OCI-M1 (cell line): ENCODE measurements at places on chromosomes 3 and 15.
A peak's percentile ranks its signal among the peaks of the same experiment; 100 is the strongest.

GRCh38 chr3:63972196-63972595 is 51.1 kb downstream of the PSMD6 start:
- DNase-seq = no peak

GRCh38 chr3:48128774-48129173 is 59.4 kb downstream of the CDC25A start:
- no peak for DNase-seq

DNA sequence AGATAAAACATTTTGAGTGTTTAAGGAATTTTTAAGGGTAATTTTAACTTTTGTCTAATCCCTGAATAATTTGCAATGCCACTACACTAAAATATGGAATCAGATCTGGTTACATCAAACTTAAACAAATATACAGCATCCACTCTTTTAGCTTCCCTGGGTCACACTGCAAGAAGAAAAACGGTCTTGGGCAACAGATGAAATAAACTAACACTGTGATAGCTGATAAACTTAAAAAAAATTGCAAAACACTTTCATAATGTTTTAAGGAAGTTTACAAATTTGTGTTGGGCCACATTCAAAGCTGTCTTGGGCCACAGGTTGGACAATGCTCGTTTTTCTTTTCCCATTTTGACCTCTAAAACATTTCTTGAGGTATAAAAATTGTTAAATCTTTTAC is 34.3 kb downstream of the CCDC66 start:
- peak; percentile 37 for DNase-seq

GRCh38 chr3:7615043-7615442 is 754.1 kb downstream of the GRM7 start:
- DNase-seq = peak; percentile 59

DNA sequence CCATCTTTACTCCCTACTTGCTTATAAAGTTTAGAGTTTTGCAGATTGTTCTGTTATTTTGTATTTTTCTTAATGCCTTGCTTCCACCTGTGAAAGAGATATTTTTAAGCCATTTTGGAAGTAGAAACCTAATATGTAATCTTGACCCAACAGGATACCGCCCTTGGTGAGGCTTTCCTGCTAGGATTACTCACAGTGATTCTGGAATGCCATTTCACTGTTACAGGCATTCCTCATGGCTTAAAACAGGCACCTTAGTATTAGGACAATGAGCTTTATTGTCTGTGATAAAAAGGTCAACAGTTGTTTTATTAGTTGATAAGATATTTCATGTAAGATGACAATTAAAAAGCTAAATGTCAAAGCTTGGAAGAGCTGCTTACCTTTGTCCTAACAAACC is 58.2 kb downstream of the PHLDB2 start:
- DNase-seq = no peak

DNA sequence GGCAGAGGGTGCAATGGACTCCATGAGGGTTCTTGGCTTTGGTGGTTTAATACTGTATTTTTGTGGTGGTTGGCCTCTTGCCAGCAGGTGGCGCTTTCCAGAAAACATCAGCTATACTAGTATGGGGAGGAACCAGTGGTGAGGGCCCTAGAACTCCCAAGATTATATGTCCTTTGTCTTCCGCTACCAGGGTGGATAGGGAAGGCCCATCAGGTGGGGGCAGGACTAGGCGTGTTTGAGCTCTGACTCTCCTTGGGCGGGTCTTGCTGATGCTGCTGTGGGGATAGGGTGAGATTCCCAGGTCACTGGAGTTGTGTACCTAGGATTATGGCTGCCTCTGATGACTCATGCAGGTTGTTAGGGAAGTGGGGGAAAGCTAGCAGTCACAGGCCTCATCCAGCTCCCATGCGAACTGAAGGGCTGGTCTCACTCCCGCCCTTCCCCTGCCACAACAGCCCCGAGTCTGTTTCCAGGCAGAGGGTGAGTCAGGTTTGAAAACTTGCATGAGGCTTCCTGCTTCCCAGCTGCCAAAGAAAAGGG is 357.7 kb downstream of the OTOL1 start:
- peak; percentile 44 for DNase-seq

DNA sequence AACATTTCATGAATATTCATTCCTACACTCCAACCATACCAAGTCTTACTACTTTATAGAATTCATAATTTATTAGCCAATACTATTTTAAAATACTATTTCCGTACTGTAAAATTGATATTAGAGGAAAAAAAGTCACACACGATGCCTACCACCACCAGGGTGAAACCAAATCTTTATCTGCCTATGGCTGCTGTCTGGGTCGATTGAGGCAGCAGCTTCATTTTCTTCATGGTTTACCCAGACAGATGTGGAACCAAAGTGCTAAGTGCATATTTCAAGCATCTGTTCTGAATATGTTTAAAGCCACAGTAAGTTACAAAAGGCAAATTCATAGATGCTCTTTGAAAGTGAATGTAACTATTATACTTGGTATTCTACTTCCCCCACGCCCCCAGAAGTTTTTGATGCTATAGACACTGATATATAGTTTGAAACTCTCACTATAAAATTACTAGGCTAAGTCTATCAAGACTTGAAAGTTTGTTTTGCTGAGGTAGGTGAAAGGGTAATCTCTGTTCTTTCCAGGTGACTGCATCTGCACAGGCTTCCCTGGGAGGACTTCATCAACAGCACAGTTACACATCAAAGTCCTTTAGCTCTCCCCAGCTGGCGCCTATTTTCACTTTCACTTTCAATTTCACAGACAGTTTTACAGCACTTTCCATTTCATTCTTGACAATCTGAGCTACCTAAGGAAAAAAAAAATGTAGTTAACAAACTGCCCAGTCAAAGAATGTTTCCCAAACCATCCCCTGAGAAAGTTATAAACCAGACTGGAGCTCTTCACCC is 113.9 kb downstream of the POLQ start:
- DNase-seq = peak; percentile 90

DNA sequence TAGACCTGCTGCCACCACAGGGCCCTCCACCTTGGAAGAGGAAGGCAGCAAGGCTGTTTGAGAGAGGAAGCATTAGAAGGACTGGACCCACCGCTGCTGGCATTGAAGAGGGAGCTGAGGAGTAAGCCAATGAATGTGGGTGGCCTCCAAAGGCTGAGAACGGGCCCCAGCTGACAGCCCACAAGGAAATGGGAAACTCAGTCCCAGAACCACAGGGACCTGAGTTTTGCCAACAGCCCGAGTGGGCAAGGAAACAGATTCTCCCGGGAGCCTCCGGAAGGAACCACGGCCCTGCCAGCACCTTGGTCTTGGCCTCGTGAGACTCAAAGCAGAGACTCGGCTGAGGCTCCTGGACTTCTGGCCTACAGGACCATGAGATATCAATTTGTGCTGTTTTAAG is 95.4 kb upstream of the SNRPA1 start:
- DNase-seq = no peak

DNA sequence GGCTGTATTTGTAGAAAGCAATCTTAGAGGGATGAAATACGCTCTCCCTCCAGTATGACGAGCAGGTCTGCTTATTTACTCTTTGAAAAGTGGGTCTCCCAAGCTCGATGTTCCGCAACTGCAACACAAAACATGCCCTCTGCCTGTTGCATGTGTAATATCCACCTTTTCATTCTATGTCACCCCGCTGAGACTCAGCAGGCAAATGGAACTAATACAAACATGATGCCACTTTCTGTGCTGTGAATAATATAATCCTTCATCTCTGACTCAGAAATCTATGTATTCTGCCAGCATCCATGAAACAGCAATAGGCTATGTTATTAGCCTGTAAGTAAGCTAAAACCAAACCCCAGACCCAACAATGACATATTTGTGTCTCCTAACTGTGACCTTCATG is 200.8 kb upstream of the TMCO5A start:
- no peak for DNase-seq

GRCh38 chr3:182795389-182795782 is 2.1 kb downstream of the ATP11B start:
- peak; percentile 37 for DNase-seq

- DNase-seq = no peak
Observed at GRCh38 chr15:48962662-48963523, 826 bp downstream of the SHC4 start.

DNA sequence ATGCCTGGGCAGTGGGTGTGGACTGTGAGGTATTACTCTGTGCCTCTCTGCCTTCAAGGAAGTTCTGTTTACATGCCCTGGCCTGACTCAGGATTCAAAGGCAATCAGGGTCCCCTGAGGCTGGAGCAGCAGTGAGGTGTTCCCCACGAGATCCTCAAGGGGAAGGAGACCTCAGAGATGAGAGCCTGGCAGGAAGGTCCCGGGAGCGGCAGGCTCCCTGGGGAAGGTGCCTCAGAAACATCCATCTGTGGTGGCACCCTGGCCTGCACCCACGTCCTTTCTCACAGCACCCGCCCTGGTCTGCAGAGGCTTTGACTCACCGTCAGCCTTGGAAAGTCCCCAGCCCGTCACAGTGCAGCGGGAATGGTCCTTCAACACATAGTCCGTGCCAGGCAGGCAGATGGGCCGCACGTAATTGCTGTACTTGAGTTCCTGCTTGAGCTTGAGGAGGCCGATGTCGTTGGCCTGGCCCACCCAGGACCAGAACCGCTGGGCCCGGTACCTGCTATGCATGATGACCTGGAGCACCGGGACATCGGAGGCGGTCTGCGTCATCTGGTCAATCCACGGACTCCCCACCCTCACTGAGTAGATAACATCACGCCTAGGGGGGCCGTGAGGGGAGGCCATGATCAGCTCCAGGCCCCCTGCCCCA is 3.6 kb downstream of the PRSS50 start:
- no peak for DNase-seq

DNA sequence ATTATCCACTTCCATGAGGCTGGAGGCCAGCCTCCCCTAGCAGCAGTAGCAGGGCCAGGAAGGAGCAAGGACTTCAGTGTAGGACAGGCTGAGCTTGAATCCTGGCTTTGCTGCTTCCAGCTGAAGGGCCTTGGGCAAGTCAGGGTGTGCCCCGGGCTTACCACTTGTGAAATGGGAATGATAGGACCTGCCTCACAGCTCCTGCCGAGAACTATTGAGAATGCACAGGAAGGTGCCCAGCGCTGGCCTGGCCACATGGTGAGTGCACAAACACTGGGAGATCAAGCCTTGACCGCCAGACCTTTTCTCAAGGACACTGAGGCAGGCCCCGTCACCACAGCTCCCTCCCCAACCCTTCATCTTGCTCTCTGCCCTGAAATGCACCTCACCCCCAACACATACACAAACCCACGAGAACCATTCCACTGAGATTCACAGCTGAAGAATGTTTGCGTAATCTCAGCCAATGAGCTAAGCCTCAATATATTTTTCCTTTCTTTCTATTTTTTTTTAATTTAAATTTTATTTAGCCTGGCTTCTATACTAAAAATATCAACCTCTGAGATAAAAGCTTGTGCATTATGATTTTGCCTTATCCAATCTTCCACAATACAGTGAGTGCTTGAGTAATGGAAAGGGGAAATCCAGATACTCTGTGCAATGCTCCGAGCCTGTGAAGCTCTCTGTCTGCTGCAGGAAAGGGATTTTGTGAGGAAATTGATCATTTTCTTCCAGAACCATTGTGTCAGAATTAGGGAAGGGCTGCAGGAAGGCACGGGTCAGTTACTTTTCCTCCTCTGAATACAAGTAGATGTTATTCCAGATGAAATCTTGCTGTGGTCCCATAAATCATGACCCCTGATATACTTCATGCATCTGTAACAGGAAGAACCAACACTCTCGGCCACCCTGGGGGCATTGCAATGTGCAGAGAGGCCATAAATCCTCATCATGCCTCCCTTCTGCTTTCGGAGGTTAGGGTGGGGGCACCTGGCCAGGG is 193.9 kb downstream of the TLE3 start:
- DNase-seq = no peak

DNA sequence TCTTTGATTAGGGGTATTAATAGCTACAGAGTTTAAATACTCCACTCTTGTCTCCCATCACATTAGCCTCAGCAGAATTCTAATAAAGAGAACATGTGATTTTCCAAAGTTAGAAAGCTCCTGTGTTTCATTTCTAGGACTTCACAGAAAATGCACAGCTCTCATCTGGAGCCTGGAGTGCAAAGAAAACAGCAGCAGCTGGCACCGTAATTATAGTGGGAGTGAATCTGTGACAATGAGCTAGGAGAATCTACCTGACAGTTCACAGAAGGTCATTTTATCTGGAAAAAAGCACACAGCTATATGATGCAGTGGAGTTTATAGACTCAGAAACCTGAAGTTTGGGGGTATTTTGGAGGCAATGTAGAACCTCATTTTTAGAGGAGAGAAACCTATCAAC is 5.4 kb upstream of the TRIM59 start:
- DNase-seq = no peak

- DNase-seq = no peak
Observed at GRCh38 chr3:32835961-32836360, 18.2 kb downstream of the TRIM71 start.

DNA sequence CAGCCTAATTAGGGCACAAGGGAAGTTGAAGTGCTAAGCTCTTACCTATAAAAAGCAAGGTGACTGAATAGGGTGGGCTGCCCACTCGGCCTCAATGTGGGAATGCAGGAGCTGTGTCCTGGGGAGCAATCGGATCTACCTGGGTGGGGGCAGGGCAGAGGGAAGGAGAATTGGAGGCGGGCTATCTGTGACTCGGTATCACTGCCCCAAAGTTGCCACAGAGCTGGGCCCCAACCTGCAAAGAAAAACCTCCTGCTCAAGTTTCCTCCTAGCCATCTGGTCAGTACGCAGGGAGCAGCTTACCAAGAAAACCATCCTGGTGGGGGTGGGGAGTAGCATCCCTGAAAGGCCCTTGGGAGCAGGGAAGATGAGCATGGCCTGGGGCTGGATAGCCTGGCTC is 10.7 kb downstream of the CIB2 start:
- DNase-seq = no peak

- no peak for DNase-seq
Observed at GRCh38 chr15:84926491-84927230, 42.2 kb downstream of the SLC28A1 start.

- no peak for DNase-seq
Observed at GRCh38 chr3:76034649-76035048, 249.3 kb upstream of the ZNF717 start.

DNA sequence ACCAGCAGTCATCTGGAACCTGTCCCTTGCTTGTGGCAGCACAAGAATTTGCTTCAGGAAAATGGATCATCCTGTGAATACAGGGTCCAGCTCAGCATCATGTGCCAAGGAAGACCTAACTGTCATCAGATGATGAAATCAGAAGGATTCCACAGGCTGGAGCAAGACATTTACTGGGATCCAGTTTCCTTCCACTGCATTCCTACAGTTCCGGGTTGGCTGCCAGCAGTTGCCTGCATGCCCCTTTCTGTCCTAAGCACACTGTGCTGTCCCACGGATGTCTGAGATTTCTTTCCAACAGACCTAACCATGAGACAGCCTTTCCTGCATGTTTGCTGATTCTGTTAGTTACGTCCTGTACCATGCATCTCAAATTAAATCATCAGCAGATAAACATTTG is 140.7 kb downstream of the IMPG2 start:
- DNase-seq = no peak

DNA sequence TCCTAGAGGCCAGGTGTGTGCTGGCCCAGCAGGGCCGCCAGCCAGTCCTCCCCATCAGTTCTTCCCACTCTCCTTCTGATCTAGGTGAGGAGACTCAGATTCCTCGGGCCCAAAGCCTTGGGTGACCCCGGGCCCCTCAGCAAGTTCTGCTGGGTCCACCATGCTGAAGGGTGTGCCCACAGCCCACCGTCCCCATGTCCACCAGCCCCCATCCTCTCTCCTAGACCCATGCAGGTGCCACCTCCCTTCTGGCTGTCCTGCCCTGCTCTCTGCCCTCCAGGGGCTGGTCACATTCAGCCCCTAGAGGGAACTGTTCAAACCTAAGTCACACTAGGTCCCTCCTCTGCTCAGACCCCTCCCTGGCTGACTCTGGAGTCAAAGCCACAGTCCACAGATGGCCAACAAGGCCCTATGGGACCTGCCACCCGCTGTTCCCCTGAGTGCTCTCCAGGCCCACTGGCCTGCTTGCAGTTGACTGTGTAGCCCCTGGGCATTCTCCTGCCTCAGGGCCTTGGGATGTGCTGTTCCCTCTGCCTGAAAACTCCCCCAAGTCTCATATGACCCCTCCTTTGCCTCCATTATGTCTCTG is 878 bp upstream of the TLR9 start:
- DNase-seq = no peak
